HT1080 (cell line): ENCODE measurements at places on chromosomes 4 and X. TPM values are rescaled to one million over a fixed set of nuclear protein-coding genes. Genes with fewer than 3 reads are reported as not detected.
A peak's percentile ranks its signal among the peaks of the same experiment; 100 is the strongest.

The EPGN gene
- not detected in 2 replicates for total RNA-seq

The FIP1L1 gene
- total RNA-seq: 46.3 and 46.4 TPM in 2 replicates

The SH3RF1 gene
- 9.0 and 12.0 TPM in 2 replicates for total RNA-seq

The GCNA gene
- total RNA-seq: 0.87 and 1.4 TPM in 2 replicates

The CCSER1 gene
- 0.16 TPM in 1 of 2 replicates, not detected in the other for total RNA-seq

The TRIM61 gene
- 2.4 and 3.9 TPM in 2 replicates for total RNA-seq

The DRP2 gene
- 7.2 TPM in 2 replicates for total RNA-seq

The NAP1L2 gene
- 0.67 and 0.80 TPM in 2 replicates for total RNA-seq

The JAKMIP1 gene
- 0.03 TPM in 1 of 2 replicates, not detected in the other for total RNA-seq

The CSN1S1 gene
- not detected in 2 replicates for total RNA-seq

The SLC34A2 gene
- not detected in 2 replicates for total RNA-seq

The XAGE1B gene
- total RNA-seq: 1.7 and 4.8 TPM in 2 replicates

- no peak for DNase-seq
Observed at GRCh38 chr4:35520059-35520458, 724.3 kb downstream of the ARAP2 start.

DNA sequence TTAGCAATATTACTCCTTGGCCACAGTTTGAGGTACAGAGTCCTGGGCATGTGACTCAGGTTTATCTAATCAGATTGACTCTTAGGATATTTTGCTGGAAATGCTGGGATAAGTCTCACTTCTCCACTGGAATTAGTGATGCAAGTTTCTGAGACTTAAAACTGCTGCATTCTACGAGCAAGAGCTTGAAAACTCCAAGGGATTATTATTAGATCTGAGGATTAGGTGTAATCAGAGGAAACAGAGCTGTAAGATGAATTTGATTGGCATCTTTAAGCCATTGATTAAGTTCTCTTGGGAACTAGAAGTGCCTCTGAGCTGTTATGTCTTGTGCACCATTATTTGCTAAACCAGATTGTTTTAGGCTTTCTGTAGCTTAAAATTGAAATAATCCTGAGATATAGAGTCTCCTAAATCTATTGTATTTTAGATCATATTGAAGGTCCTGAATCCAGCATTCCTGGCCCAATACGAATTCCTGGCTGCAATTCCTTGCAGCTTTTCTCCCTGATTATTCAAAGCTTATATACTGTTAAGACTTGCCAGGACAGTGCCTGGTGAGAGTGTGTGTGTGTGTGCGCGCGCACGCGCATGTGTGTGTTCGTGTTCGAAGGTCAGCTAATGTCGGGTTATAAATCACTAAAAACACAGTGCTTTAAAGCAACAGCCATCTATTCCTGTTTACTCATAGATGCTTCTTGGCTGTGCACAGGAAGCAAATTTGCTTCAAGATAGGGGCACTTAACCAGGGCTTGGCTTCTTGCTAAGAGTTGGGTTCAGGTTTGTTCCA is 735.1 kb downstream of the STIM2 start:
- DNase-seq: no peak

- no peak for DNase-seq
Observed at GRCh38 chrX:151225843-151226242, 49.5 kb downstream of the GPR50 start.

DNA sequence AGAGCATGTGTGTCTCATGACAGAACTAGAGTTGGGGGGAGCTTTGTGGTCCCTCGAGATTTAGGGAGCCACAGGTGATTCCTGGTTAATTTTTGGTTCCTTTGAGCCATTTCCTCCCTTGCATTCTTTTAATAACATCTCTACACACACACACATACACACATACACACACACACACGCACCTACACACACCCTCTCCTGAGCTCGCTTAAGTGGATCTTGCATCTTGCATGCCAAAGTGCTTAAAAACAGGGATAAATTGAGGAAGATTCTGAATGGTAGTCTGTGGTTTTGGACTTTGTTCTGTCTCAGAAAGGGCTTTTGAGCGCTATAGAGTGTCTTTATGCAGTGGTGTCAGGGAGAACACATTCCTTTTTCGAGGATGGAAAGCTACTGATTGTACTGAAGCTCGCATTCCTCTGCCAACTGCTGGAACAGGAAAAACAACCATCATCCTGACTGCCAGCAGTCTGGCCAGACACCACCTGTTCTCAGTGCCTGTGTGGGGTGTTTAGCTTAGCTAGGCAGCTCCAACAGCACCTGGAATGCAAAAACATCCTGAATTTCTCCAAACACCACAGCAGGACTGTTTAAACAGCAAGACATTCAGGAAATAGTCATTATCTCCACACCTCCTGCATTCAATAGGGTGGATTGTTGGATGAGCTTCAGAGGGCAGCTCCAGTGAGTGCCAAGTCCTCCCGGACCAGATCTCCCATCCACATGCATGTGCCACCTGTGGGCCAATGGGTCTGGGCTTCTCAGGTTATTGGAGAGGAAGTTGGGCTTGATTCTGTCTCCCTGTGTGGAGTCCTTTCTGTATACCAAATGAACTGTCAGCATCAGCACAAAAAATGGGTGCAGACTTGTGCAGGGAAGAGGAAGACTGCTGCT is 21.9 kb upstream of the IGFBP7 start:
- DNase-seq: peak; percentile 40

GRCh38 chrX:153816831-153817690 is 13.3 kb downstream of the PDZD4 start:
- DNase-seq: no peak

DNA sequence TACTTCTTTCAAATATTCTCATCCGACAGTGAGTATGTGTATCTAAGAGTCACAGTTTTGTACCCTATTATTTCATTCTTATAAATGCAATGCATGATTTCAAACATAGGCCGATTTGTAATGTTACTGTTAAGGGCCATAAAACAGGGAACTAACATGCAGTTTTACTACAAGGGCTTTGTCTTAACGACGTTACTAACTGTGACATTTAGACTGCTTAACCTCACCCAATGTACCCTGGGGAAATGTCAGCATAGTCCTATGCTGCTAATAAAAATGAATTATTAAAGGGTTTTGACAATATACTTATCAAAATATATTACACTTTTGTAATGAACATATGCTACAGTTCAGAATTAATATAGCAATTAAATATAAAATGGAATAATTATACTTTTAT is 74.8 kb upstream of the CPXCR1 start:
- no peak for DNase-seq

DNA sequence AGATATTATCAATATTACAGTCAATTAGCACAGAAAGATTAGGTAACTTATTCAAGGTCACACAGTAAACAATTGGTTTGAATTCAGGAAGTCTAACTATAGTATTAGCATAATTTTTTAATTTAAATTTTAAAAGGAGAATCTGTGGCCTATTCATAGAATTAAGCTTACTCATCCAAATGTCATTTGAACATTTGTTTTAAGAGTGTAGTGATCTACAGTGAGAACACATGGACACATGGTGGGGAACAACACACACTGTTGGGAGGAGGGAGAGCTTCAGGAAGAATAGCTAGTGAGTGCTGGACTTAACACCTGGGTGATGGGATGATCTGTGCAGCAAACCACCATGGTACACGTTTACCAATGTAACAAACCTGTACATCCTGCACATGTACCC is 48.3 kb downstream of the MEPE start:
- DNase-seq: no peak

DNA sequence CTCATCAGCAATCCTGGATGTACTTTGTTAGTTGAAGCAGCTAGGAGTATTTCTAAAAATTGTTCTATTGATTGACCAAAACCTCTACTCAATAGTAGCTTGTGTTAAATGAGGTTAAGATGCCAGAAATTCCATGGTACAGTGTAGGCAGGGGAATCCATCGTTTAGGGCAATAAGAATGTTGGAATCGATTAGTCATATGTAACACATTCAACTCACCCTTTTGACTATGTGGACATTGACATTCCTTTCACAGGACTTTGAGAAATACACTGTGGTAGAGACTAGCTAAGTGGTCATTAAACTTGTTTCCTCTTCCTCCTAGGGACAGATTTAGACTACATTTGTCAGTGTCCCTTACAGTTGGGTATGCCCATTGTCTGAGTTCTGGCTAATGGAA is 40.2 kb downstream of the KDM5C start:
- DNase-seq: peak; percentile 27

DNA sequence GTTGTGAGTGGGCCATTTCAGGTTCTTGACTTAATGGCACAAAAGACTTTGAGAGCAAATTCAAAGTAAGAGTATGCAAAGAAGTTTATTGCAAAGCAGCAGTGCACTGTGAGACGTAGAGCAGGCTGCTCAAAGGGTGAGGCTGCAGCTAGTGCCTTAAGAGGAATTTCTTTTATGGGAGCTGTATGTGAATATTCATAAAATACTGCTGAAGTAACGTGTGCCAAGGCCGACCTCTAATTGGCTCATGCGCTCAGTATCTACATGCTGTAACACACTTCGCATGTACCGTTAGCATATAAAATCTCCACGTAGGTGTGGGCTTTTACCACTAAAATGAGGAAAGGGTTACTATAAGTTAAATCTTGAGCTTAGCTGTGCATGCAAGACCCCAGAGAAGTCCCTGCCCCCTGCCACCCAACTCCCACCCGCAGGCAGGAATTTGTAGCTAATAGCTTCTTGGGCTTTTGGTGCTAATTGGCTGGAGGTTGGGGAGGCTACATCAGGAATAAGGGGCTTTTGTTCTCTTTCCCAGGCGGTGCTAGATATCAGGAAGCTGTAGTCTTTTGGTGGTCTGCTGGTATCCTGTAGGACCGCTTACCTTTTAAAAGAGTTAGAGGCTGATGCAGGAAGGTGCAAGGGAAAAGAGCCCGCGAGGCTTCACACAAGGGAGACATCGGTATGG is 47.6 kb downstream of the FSTL5 start:
- no peak for DNase-seq

DNA sequence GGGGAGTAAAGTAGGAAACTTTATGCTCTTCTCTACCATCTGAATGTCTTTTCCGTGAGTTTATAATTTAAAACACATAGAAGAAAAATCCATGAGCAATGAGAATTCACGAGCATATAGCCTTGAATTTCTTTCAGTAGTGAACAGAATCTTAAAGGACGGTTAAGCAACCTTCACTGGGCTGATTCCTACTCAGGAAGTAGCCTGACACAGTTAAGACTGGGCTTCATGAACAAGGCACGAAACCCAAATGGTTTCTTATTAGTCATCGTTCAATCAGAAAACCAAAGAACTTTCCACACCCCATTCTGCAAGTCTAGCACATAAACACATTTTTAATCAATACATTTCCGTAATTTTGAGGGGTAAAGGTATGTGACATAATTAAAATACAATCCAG is 95.8 kb downstream of the SH3KBP1 start:
- DNase-seq: peak; percentile 49

GRCh38 chrX:85109235-85109634 is 105.6 kb downstream of the APOOL start:
- DNase-seq: peak; percentile 14

GRCh38 chr4:162891788-162892707 is 274.6 kb downstream of the NAF1 start:
- DNase-seq: peak; percentile 51

GRCh38 chr4:2424581-2424980 is 5.8 kb downstream of the CFAP99 start:
- DNase-seq: peak; percentile 41

DNA sequence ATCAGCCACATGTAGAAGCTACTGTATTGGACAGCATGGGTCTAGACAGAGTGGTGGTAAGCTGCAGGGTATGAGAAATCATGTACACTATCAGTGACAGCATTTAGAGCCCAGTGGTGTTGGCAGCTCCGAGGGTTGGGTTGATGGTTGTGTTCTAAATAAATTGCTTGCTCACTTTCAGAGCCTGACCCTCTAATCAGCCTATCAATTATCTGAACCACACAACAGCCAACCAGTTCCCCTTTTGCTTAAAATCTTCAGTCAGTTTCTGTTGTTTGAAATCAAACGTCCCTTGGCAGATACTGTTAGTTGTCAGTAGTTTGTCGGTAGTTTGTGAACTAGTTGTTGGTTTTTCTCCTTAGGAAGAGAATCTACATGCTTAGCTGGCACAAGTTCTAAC is 99.8 kb upstream of the RAI2 start:
- DNase-seq: no peak

DNA sequence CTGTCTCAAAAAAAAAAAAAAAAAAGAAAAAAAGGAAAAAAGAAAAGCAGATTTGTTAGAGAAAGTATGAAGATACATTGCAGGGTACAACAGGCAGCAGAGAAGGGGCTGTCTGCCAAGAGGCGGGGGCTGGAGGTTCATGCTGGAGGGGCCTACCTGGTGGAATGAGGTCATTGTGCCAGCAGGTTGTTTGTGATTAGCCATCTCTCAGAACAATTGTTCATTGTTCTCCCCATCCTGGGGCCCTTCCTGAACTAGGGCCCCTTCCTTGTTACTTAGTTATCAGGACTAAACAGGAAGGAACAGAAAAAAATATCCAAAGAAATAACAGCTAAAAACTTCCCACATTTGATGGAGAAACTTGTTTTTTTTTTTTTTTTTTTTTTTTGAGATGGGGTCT is 14.0 kb upstream of the GPKOW start:
- DNase-seq: peak; percentile 4

DNA sequence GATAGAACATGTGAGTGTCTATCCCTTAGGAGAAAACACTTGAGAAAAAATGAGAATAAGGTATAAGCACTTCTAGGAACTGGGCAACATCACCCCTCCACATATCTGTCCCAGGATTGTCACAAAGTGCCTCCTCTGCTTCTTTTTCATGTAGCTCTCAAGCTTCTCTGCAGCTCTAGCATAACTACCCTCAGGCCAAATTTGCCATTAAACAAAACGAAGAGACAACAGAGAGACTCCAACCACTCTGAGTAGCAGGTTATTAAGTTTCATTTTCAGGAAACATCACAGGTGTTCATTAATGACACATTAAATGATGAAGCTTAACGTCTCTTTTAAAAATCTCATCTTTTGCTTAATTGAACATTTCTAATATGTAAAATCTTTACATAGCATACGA is 580.0 kb downstream of the GALNTL6 start:
- no peak for DNase-seq

DNA sequence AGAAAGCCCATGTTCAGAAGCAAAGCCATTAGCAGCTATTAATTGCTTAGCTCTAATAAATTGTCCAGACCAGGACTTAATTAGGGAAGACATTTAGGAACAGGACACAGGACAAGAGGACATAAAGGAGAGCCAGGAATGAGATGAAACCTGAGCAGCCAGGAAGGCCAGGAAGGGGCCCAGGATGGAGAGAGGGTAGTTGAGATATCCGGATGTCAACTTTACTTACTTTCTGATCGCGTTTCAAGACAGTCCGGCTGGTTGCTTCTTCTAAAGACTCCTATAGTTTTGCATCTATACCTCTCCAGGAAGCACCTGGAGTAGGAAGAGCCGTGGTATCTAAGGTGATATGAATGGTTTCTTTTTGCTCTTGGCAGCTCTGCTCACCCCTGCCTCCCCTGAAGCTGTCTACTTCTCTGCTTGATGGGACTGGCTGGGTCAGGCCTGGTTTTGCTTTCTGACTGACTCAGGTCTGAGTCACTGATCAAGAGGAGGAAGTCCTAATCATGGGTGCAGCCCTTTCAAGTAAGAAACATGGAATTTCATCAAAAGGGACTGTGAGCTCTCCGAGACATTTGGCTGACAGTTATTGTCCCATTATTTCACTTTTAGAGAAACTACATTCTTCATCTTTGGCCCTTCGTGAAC is 733.3 kb downstream of the RPA4 start:
- peak; percentile 83 for DNase-seq

GRCh38 chr4:31108762-31109161 is 388.6 kb downstream of the PCDH7 start:
- no peak for DNase-seq
